PC-3 (cell line): ENCODE measurements at places on chromosomes 1 and 21. TPM values are rescaled to one million over a fixed set of nuclear protein-coding genes. Genes with fewer than 3 reads are reported as not detected.

The ATF3 gene
- total RNA-seq = 275 and 335 TPM in 2 replicates

The PTPN7 gene
- total RNA-seq = not detected in 2 replicates

The UBL4B gene
- total RNA-seq = 0.07 TPM in 1 of 2 replicates, not detected in the other

The CREB3L4 gene
- 22.9 and 28.7 TPM in 2 replicates for total RNA-seq

- DNase-seq = peak; percentile 51
These were observed at the start of gene TNFRSF14 for GRCh38 chr1:2556277-2556677. Gene TNFRSF14, plus strand, starts transcription at chr1:2556371. Its CDS starts 294 bp downstream, at chr1:2556665.

- no peak for DNase-seq
These were observed 3.0 kb upstream of the SUMO3 start for GRCh38 chr21:44820851-44821250.

- peak; percentile 95 for DNase-seq
These were observed 37.9 kb upstream of the MGST3 start for GRCh38 chr1:165592945-165593823.

DNA sequence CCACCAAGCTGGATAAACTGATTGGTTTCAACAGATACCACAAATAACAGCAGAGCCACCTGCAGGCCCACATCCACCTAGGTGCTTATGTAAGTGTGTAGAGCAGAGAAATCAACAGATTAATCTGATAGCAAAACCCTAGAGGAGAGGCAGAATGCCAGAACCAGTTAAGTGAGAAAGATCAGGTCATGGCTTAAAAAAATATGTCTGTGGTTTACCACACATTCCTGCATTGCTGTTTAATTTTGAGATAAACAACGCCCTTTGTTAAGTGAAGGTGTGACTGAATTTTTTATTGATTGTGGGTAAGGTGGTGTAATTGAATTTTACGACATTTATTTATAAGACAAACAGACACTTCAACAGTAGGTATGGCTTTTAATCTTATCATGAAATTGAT lies 21.2 kb downstream of the CRNN start:
- DNase-seq = peak; percentile 41

GRCh38 chr1:84008631-84009030 lies 9.7 kb upstream of the TTLL7 start:
- DNase-seq = no peak

DNA sequence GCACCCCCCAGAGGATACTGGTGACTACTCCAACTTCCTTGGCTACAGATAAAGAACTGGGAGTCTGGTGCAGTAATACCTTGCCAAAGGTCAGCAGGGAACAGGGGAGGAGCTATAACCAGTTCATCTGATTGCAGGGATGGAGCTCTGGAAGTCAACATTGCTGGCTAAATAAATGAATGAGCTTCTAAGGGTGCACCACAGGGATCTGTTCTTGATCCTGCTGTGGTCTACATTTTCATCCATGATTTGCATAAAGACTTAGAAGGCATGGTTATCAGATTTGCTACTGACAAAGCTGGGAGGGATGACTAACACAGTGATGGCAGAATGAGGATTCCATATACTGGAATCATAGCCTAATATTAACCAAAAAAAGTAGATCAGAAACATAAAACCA lies 18.3 kb downstream of the PLEKHA6 start:
- no peak for DNase-seq

DNA sequence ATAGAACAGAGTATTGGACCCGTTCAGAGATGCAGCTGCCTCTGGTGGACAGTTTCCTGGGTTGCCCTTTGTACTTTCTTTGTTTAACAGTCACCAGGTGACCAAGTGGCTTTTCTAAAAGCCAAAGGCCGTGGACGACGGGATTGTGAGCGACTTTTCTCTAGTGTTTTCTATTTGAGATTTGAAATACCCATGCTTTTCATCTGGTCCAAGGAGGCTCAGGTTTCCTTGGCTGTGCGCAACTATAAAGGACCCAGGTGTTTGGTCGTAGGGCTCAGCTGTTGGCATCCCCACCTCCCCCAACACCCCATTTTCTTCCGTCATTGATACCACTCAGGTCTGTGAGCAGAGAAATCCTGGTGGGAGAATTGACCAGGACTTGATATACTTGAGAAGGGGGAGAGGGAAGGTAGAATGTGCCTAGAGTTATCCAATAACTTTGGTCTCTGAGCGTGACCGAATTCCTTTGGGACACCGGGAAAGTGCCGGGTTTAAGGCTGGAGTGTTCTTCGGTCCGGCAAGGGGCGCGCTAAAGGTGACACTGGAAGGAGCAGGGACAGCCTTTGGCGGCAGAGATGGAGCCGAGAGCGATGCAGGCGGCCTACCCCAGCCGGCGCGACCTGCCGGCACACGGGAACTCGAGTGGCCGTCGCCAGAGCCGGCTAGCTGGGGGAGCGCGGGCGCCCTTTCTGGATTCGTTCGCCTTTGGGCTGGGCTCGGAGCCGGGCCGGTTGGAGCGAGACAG lies 83.4 kb upstream of the BMP8A start:
- peak; percentile 18 for DNase-seq

GRCh38 chr1:64147759-64148158 lies 55.7 kb upstream of the UBE2U start:
- no peak for DNase-seq

DNA sequence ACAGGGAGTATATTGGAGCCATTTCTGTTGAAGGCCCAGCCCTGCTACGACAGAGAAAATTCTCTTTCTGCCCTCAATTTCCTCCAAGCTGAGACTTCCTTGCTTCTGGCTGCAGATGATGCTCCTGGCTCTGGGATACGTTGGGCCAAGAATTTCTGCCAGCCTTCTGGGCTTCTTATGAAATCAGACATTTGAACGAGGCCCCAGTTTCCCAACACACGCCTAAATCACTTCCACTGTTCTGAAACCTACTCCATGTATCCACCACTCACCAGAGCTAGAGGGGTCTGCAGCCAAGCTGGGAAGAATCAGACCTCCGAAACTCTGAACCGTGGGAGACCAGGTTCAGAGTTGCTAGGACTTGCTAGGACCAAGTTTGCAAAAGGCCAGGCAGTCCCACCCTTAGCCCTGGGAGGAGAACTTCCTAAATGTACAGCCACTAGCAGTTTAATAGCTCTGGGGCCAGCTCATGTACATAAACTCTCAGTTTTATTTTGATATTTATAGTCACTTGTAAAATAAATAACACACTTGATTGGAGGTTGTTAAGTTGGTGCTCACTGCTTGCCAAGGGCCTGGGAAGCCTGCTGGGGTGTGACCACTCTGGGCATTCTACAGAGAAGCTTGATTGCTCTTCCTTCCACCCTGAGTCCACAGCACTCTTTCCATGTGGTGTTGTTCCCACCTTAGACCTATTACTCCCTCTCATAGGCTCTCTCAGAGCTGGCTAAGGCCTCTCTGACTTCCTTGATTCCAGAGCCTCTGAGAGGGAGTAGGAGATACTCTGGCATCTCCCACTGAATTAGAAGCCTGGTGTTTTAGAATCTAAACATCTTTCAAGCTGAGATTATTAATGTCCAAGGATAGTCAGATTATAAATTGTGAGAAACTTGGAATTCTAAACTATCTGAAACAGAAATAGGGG lies 83.4 kb upstream of the TRABD2B start:
- no peak for DNase-seq

GRCh38 chr1:31224068-31224467 lies 15.6 kb downstream of the NKAIN1 start:
- DNase-seq = no peak

DNA sequence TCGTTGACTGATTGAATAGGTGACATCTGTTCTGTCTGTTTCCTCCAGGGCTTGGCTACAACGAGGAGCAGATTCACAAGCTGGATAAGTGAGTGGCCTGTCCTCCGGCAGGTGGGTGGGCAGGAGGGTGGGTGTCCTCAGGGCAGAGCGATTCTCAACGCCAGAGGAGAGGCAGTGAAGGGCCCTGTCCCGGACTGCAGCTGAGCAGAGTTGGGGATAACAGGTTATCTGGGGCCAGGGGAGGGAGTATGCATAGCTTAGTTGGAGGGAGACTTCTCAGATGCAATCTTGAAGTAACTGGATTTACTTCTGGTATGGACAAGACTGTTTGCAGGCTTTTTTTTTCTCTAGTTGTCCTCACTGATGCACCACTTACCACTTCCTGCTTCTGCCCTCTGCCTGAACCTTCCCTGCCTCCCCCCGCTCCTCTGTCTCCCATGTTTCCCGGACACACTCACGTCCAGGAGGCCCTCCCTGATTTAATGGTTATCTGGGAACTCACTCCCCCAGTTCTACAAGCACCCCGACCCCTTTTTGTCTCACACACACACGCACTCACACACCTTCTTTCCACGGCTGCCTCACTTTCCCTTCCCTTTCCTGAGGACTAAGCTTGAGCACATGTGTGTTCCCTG lies 16.4 kb upstream of the RASSF5 start:
- no peak for DNase-seq

GRCh38 chr21:44534688-44535087 lies 5.3 kb downstream of the KRTAP10-1 start:
- DNase-seq = no peak

DNA sequence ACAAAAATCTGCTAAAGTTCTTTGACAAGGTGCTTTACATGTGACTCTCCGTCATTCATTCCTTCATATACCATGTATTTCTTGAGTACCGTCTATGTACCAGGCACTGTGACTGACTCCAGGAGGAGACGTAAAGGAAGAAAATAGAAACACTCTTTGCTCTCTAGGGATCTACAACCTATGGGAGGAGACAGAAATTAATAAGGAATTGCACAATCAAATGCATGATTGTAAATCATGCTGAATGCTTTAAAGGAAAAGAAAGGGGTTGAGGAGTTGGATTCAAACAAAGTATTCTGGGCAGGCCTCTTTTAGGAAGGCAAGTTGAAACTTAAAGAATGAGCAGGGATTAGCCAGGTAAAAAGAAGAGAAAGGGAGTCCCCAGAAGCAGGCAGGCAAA lies 239.1 kb upstream of the FGGY start:
- DNase-seq = no peak

GRCh38 chr1:7046314-7046713 lies 261.1 kb downstream of the CAMTA1 start:
- peak; percentile 59 for DNase-seq
